ENCODE measurements at places on chromosomes 4 and X.

DNA sequence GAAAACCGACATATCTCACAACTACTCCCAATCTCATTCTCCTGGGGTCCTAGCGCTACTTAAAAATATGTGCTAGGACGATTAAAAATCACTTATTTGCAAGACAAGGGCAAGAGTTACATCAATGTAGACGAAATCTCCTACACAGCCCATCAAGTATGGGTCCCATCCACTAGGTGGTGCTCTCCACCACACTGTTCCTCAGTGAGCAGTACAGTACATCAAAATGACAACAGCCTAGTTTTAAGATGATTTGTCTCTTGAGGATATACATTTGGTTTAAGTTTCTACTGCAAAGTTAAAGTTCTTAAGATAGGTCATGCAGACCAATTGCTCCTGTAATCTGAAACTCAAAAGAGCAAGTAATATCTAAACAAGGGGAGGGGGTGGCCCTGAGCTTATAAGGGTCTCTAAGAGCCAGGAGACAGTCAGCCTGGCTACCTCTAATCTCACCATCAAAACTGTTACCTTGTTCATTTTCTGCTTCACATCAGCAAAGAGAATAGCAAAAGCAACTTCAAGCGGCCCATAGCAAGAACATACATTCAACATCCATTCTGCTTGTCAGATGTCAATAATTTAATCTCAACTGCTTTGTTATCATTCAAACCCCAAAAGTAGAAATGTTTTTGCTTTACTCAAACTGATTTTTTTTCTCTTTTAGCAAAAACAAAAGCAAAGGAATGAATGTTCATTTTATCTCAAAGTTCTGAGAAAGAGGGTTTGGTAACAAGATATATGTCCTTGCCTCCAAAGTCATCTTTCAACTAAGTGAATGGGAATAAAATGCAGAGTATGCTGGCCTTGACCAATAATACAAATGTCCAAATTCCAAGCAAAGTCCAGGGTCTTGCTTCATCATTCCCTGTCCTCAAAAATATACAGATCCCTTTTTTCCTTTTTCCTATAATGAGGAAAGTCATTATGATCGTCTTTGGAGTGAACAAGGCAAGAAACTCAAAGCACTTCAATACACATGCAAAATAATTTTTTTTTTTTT lies 53.1 kb downstream of the STX18 start:
- DNase-seq = peak; percentile 78

GRCh38 chr4:153495480-153496193 lies 29.5 kb downstream of the TMEM131L start:
- DNase-seq = no peak

DNA sequence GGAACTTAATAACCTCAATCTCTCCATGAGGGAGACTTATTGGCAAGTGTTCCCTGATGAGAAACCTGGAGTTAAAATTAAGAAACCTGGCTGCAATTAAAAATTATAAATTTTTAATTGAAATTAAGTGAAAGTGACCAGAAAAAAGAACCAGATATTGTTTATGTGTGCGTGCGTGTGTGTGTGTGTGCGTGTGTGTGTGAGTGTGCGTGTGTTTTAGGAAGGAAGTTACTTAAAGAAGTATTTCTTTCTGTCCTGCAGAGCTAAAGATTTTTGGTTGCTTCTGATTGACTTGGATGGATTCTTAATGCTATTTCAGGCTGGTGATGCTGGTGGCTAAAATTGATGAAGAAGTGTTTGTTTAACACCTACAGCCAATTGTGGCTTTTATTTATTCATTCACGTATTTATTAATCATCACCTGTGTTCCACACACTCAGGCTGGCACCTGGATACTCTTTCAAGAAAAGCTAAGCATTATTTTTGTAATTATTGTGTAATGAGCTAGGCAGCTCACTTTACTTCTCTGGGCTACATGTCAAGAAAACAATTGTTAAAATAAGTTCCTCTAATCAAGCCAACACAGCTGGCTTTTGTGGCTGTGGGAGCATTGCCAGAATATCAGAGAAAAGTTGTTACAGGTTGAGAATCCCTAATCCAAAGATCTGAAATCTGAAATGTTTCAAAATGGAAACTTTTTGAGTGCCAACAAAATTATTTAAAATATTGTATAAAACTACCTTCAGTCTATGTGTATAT lies 68.5 kb downstream of the CEP44 start:
- DNase-seq = no peak

- DNase-seq = no peak
Measured at GRCh38 chr4:94491322-94491721, 39.6 kb downstream of the PDLIM5 start.

DNA sequence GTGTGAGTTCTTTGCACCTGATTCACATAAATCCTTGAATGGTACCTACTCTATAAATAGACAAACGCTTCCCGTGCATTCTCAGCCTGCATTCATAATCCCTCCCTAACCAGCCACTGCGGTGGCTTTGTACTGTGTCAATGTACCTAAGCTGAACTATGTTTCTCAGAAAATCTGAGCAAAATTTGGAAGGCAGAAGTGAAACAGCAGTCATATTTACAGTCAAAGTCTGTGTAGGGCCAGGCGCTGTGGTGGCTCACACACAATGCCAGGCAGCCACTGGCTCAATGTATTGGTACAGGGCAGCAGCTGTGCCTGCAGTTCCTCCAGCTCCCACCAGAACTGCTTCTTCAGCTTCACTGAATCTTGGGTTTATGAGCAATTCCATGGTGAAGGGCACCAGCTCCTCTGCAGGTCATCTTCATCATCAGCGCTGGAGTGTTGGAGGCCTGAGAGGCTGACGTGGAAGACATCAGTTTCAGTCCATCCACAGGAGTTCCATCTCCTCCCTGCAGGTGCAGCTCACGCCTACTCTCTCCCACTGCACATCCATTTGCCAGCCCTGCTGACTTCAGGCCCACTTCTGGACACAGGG lies 32.3 kb upstream of the IRF2 start:
- DNase-seq = no peak

GRCh38 chr4:6024313-6024960 lies 6.2 kb upstream of the C4orf50 start:
- DNase-seq = no peak

- DNase-seq = no peak
Measured at GRCh38 chr4:16109256-16109655, 25.4 kb upstream of the PROM1 start.

- DNase-seq = no peak
Measured at GRCh38 chr4:73721909-73722308, 18.5 kb upstream of the CXCL8 start.

- no peak for DNase-seq
Measured at GRCh38 chr4:55874831-55875230, 21.4 kb downstream of the EXOC1 start.

DNA sequence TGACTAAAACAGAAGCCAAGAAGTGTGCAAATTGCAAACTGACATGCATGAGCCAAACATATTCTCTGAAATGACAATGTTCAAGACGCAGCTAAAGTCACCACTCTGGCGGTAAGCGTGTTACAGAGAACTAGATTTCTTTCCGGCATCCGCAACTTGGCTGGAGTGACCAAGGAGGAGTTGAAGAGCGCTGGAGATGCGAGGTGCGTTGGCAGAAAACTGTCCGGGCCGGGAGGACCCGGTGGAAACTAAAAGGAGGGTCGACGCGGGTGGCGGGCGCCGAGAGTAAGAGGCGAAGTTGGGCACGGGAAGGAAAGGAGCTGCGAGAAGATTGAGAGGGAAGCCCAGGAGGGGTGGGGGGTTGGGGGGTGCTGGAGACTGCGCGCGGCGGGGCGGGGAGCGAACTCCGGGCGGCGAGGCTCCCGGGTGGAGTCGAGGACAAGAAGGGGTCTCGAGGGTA lies 807 bp downstream of the SEL1L3 start:
- DNase-seq = no peak

DNA sequence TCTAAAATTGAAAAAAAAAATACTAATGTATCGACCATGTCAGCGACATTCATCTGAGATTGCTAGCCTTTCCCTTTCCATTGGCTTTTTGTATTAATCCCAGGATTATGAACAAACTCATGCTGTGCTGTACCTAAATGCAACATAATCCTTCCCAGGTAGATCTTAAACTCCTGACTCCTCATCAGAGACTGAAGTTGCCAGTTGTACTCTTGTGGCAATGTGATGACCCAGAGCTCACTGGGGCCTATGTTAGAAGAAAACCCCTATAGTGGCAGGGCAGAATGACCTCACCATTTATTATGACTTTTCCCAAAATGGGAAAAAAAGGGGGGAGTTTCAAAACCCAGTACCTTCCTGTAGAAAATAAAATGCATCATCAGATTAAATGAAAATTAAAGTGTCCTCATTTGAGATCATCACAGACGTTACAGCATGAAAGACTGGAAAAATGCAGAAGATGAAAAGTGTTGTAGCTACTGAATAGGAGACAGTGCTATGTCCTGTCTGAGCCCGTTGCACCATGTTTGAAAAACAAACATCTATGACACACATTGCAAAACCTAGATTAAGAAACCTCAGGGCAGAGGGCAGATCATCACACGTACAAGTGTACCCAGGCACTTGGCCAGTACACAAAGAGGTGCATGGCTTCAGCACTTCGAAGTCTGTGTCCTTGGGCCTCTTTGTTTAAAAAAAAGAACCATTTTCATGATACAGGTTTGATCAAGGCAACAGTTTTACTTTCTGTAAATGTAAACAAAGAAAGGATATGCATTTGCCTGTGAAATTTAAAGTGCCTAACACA lies 6.8 kb upstream of the ACSL4 start:
- DNase-seq = no peak

DNA sequence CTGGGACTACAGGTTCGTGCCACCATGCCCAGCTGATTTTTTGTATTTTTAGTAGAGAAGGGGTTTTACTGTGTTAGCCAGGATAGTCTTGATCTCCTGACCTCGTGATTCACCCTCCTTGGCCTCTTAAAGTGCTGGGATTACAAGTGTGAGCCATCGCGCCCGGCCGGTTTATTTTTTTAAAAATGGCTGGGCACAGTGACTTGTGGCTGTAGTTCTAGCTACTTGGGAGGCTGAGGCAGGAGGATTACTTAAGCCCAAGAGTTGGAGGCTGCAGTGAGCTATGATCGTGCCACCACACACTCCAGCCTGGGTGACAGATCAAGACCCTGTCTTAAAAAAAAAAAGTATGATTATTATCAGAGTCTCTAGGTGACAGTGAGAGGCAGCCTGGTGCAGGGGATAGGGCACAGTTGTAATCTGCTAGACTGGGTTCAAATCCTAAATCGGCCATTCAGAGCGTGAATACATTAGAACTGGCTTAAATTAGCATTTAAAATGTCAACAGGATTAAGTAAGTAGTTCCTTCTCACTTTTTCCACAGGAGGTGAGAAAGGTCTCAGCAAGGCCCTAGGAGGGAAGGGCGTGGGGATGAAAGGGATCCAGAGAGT lies 435 bp upstream of the MGST2 start:
- no peak for DNase-seq

- DNase-seq = no peak
Measured at GRCh38 chr4:8370106-8370787, 70.3 kb downstream of the ACOX3 start.

GRCh38 chrX:44896876-44897186 lies 23.8 kb downstream of the KDM6A start:
- DNase-seq = no peak

GRCh38 chr4:47513461-47513860 lies 28.4 kb downstream of the ATP10D start:
- no peak for DNase-seq

DNA sequence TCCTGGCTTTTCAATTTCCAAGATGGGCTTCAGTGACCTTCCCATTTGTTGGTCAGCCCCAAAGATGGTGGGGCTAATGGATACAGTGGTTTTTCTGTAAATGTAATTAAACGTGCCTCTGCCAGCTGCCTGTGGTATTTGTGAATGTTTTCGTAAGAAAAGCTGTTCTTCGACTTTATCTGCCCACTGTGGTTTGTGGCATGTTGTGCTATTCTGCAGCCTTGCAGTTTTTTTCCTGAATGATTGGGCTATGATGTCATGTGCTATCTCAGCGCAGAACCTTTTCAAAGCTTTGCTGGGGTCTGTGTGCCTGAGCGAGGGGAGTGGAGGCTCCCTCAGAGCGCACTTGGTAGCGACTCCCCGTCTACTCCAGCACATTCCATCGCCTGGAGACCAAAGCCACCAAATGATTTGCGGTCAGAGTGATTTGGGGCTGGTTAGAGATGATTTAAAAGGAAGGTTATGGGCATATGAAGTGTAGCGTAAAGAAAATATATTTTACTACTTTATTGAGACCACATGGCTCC lies 137.5 kb downstream of the PALLD start:
- no peak for DNase-seq

DNA sequence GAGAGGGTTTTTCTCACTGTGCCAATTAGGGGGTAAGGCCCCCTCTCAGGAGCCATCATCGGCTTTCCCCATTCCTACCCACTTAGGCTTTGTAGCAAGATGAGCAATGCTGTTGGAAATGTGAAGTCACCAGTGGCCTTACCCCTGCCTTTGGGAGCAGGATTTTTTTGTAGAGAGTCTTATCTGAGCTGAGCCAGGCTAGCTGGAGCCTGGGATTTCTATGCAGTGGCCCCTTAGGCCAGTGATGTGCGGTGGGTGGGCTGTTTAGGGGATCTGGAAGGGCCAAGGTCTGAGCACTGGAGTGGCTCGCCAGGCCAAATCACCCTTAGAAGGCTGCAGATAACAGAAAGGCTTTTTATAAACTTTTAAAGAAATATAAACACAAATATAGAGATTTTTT lies 4.2 kb downstream of the CXorf65 start:
- no peak for DNase-seq

DNA sequence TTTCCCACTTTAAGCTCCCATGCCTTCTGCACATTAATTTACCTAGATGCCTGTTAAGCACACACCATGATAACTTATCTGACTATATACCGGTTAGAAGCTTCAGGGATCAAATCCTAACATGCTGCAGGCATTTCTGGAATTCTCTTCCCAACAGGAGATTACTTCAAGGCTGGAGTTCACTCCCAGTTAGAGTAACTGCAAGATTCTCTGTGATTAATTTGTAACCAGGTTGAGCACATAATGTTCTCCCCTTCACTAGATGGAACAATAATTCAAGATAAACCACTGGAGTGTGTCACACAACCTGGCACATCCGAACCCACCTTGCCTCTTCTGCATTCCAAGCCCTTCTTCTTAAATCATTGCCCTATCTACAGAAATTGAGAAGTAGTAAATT lies 11.8 kb upstream of the UGT2A3 start:
- no peak for DNase-seq

DNA sequence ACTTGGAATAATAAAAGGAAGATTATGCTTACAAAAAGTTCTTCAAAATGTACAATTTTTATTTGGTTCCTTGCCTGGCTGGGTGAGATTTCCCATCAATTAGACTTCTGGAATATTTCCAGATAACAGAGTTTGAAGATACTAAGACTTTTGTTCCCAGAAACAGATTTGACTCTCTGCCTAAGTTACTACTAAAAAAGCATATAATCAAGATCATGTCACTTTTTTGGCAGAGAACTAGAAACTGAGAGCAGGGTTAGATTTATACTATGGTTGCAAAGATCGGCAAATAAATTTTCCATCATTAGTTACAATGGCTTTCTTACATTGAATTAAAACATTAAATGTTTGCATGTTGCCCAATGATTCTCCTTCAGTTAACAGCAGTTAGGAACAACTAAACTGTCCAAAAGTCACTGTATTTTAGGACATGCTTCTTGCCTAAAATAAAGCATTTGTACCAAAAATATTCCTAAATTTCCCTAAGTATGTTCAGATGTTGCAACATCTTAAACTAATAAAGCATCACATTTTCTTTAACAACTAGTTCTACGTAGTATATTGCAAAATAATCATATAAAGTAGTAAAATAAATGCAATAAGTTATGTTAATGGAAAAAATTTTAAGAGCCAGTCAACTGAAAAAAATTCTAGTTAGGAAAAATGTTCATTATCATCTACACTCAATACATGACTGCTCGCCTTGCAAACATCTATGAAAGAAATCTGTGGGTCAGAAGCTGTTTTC lies 73.0 kb downstream of the SEC24D start:
- no peak for DNase-seq

GRCh38 chrX:103949506-103949905 lies 12.9 kb upstream of the TMSB15B start:
- DNase-seq = no peak

All from hematopoietic multipotent progenitor cell treated with erythropoietin and hydrocortisone succinate and interleukin-3 and kit ligand, for 15 days (in vitro differentiated cells).